NCI-H2029 (cell line): ENCODE measurements at places on chromosomes 2 and 18.

- no peak for DNase-seq
These were observed 395.3 kb downstream of the TSN start for GRCh38 chr2:122150524-122151280.

DNA sequence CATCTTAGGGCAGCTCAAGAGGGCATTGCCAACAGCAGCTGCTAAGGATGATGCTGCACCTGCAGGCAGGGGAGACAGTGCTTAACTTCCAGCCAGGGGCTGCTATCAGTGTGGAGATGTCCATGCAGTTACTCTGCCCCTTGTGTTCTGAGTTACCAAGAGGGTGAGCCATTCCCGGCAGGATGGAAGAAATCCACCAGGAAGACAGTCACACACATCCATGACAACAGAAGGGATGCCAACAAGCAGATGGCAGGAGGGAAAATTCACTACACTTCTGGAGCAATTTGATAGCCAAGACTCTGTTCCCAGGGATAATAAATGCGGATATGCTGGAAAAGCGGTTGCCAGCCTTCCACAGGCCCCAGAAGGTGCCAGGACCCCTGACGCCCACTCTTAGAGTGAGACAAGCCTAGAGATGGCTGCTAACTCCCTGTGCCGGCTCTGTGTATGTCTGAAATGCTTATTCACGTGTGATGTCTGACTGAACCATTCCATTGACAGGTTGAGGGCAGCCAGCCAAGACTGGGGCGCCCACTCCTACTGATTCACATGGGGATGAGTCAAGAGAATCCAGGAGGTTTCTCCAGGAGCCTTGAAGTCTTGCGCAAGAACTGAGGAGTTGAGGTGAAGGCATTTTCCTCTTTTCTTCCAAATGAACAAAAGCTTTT is 24.5 kb downstream of the LOXHD1 start:
- DNase-seq = no peak

DNA sequence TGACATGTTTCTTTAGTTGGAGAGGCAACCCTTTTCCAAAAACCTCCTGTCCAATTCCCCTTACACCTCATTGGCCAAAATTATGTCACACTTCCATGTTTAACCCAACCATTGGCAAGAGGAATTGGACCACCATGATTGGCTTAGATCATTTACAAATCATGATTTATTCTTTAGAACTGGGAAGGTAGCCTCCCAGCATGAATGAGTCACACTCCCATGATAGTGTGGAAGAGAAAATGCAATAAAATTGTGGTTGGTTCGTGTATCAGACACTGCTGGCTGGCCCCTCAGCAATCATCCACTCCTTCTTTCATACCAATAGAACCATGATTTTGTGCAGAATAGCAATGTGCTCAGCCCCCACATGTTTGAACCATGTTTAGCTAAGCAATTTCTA is 156.6 kb upstream of the ACVR2A start:
- DNase-seq = no peak

- DNase-seq = no peak
These were observed 319.5 kb upstream of the NXPH2 start for GRCh38 chr2:139099721-139100120.

GRCh38 chr2:100040906-100041305 is 101.5 kb downstream of the AFF3 start:
- no peak for DNase-seq

- no peak for DNase-seq
These were observed 151.7 kb upstream of the ZNF521 start for GRCh38 chr18:25503567-25504081.

DNA sequence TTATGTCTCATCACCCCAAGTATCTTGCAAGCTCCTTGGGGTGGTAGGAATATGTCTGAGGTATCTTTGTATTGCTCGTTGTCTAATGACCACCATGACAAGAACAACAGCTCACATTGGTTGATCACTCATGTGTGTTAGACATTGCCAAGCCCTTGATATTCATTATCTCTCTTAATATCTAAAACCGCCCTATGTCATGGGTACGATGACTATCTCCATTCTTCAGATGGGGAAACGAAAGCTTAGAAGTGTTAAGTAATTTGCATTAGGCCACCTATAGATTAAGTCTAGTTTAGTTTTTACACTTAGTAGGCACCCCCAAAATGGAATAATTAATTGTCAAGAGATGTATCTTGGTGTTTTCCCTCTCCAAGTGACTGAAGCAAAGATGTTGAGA is 57.0 kb downstream of the ICOS start:
- no peak for DNase-seq

DNA sequence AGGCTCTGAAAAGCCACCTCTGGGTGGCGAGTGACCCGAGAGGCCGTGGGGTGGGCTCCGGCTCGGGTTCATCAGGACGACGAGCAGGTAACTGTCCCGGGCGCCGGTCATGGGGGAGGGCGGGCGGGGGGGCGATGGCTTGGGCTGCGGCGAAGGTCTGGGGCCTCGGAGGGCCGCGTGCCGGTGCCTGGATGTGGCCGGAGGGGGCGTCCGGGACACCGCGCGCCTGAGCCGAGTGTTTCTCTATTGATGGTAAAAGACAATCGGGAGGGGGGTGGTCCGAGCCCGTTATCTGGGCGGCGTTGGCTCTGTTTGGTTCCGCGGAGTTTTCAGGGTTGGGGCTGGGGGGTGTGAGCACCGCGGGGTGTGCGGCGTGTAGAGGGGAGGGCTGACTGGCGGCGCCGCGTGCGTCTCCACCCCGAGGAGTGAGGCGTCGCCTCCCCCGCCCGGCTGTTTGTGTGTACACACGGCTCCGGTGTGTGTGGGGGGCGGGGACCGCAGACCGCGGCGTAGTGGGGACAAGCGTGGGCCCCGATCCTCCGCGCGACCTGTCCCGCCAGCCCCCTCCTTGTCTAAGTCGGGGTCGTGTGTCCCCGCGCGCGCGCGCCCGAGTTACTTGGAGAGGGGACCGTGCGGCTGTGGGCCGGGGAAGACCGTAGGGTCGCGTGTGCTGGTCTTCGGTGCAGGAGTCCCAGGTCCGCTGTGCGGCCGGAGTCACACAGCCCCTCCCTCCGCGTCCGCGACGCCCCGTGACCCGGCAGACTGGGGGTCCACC is 1.6 kb downstream of the CTIF start:
- no peak for DNase-seq
